ENCODE measurements at places on chromosomes 5 and 9. TPM values are rescaled to one million over a fixed set of nuclear protein-coding genes. Genes with fewer than 3 reads are reported as not detected.

TEK gene
- total RNA-seq = not detected

USP20 gene
- 78.4 TPM for total RNA-seq

GMCL2 gene
- total RNA-seq = not detected

NUP214 gene
- 80.3 TPM for total RNA-seq

ADAMTS16 gene
- total RNA-seq = not detected

C9orf153 gene
- 0.25 TPM for total RNA-seq

FCN2 gene
- total RNA-seq = not detected

FOXI1 gene
- not detected for total RNA-seq

PCDHGA11 gene
- total RNA-seq = 0.11 TPM

SLC6A7 gene
- not detected for total RNA-seq

S1PR3 gene
- total RNA-seq = 0.82 TPM

PCDHA9 gene
- not detected for total RNA-seq

PNPLA7 gene
- 3.0 TPM for total RNA-seq

RFX3 gene
- total RNA-seq = 9.4 TPM

LCN12 gene
- total RNA-seq = 2.3 TPM

Data from T-helper 2 cell treated with Interferon-gamma antibody and Interleukin-4, amounts not matched to agents 100 ng/mL and 5 ng/mL, for 36 hours (primary cell).